Frontal cortex (tissue), 4 donors: ENCODE measurements at places on chromosomes 4 and X. TPM values are rescaled to one million over a fixed set of nuclear protein-coding genes. Genes with fewer than 3 reads are reported as not detected.

GPRASP2 gene
- 84.8 TPM for total RNA-seq

GAGE13 gene
- not detected for total RNA-seq

DNA sequence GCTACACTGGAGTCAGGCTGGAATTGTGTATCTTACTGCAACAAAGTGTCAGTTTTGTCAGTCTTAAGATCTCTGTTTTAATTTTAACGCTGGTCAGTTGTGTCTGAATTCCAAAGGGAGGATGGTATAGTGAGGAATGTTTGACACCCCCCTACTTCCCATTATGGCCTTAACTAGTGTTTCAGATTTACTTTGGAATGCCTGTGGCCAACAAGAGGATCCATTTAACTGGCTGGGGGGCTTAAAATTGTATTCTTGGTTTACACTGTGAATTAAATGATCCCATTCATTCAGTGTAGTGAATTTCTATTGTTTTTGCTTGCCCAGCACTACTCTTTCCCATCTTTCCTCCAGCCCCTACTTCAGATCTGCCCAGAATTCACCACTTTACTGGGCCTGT is 75.8 kb upstream of the IQCM start:
- no peak for DNase-seq

DNA sequence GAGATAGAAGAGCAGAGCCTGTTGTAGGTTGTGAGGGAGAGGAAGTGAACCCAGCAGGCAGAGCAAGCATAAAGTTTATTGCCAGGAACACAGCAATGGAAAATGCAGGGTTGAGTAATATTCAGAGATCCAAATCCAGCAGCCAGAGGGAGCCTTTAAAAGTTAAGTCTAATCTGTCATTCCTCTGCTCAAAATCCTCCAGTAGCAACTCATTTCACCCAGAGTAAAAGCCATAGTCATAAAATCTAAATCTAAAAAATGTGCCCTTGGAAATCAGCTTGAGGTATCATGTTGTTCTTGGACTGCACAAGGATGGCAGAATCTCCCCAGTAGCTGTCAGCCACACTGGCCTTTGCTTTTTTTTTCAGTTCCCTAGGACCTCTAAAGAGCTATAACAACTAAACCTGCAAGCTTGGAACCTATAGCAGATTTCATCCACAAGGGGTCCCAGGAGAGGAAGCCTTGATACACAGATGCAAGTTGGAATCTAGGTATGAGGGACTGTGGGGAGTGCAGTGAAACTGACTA is 62.9 kb upstream of the FRAS1 start:
- no peak for DNase-seq

GRCh38 chr4:62226082-62226481 is 1026.0 kb downstream of the ADGRL3 start:
- DNase-seq, result no peak

STS gene
- 2.9 TPM for total RNA-seq

GRCh38 chr4:89681219-89681618 is 155.7 kb downstream of the SNCA start:
- DNase-seq, result no peak

DNA sequence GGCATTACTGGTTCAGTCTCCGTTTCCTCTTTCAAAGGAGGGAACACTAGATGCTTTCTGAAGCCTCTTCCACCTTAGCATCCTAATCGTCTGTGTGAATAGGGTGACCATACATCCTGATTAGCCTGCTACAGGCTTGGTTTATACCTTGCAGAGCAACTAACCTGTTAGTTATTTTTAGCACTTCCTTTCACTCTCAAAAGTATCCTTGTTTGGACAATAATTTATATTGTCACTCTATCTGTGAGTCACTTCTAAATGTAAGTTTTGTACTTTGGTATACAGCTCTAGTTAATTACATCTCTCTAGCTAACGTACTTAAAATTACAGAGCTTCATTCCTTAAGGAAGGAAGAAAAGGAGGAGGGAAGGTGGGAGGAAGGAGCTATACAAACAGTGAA is 174.5 kb downstream of the GPC3 start:
- no peak for DNase-seq

DNA sequence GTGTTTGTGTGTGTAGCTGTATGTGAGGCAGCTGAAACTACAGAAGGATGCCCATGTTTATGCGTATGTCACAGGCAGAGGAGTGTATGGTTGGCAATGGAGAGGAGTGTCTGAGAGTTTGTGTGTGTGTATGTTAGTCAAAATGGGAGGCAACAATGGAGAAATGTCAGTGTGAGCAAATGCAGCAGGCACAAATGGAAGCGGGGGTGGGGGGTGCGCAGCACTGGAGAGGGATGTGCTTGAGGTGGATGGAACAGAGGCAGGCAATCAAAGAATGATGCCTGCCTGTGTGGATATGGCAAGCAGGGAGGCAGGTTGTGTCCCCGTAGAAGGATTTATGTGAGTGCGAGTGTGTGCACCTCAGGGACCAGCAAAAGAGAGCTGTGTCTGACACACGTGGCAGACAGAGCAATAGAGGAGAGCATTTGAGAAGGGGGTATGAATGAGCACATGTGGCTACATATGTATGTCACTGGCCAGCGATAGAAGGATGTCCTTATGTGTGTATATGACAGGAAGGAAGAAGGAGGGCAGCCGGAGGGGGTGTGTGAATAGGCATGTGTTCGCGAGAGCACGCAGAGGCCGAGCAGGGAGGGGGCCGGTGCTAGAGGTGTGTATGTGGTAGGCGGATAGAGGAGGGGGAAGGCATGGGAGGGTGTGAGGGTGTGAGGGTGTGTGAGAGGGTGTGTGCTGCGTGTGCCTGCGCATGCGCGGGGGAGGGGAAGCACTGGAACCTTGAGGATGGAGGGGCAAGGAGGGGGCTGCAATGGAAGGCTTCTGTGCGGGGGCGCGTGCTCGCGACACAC is 1.1 kb downstream of the PJA1 start:
- DNase-seq, result peak; percentile 33

DNA sequence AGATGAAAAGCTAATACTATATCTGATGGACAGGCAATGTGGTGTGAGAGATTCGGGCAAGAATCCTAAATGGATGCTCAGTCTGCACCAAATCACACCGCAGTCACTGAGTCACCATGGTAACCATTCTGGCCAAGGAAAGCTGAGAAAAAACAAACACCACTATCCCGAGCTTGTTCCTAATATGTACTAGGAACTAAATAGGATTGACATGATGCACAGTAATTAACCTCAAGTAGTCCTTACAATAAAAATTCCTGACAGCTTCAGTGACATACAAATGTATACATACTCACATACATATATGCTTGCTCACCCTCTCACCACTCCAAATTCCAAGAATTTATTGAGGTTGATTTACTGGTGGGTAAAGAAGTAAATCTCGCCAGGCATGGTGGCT is 1.1 kb upstream of the RAB40A start:
- DNase-seq, result no peak

HPSE gene
- total RNA-seq, result 0.82 TPM

- DNase-seq, result no peak
These were observed 82.3 kb upstream of the OGT start for GRCh38 chrX:71450433-71451106.

DNA sequence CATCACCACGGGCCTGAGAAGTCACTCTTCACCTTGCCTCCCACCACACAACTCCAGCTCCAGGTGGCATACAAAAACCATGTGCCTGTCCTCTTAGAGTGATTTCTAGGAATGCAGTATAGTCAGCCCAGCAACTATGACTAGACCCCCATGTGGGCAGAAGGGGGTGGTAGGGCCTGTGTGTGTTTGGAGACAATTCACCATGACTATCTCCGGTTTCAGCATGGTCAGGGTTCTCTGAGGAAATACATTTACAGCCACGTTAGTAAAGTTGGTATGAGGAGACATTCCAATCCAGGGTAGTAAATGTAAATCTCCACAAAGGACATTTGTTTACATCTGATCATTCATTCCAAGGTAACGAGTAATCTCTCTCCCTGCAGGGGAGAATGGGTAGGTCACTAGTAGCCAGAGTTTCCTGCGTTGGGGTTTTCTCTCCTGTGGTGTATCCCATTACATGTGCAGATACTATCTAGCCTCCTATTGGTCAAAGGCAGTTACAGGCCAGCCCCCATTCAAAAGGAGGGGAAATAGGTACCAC is 4.2 kb upstream of the MTMR1 start:
- no peak for DNase-seq

- DNase-seq, result no peak
These were observed 46.3 kb upstream of the HUWE1 start for GRCh38 chrX:53732797-53733196.

CRMP1 gene
- total RNA-seq, result 624 TPM

- DNase-seq, result no peak
These were observed 518.8 kb upstream of the FTHL17 start for GRCh38 chrX:31590581-31591114.

- no peak for DNase-seq
These were observed 185.5 kb upstream of the ANXA10 start for GRCh38 chr4:167906851-167907250.

- no peak for DNase-seq
These were observed 334.6 kb downstream of the PCDH10 start for GRCh38 chr4:133483600-133484246.

- DNase-seq, result no peak
These were observed 289.7 kb downstream of the DKK2 start for GRCh38 chr4:106746451-106746850.

GRCh38 chr4:38141808-38142500 is 181.8 kb downstream of the PTTG2 start:
- no peak for DNase-seq

- no peak for DNase-seq
These were observed 559 bp downstream of the SLC9A7 start for GRCh38 chrX:46758163-46758955.

DNA sequence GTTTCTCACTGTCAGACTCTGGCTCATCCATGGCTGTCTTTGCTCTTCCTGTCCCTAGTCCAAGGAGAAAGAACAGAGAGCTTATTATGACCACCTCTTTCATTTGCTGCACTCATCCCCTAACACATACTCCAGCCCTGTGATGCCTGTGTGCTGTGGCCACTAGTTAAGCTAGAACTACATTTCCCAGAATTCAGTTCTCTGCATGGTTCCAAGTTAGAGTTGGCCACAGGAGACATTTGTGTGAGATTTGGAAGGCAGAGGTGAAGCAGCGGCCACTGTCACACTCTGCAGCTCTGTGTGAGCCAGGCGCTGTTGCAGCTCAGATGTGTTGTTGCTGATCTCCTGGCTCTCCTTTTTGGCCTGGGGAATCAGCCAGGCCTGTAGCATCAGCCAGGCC is 188.2 kb upstream of the ATP6AP2 start:
- DNase-seq, result no peak

- no peak for DNase-seq
These were observed 38.8 kb downstream of the MAML3 start for GRCh38 chr4:140115140-140115539.

BEND4 gene
- 5.7 TPM for total RNA-seq

- DNase-seq, result no peak
These were observed 126.5 kb downstream of the ADGRA3 start for GRCh38 chr4:22389240-22389870.

- DNase-seq, result no peak
These were observed 28.6 kb downstream of the SULT1B1 start for GRCh38 chr4:69731847-69732246.

CFAP97 gene
- total RNA-seq, result 62.4 TPM

PDHA2 gene
- not detected for total RNA-seq

DNA sequence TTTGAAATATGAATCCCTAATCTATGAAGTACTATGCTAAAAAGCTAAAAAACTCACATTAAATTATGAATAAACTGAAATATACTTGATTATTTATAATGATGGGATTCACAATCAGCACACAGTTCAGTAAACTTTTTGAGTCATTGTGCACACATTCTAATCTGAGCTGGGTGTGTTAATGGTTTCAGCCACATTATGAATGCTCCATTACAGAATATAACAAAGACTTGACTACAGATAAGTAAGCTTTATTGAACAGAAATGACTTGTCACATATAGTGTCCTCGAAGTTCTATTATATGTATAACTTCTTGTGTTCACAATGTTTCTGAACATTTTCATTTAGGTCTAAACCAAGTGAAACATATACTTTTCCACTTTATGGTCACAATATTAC is 1649.9 kb upstream of the IGFBP7 start:
- DNase-seq, result no peak

LANCL3 gene
- 1.2 TPM for total RNA-seq

CD40LG gene
- total RNA-seq, result not detected

GRCh38 chrX:31658360-31658759 is 586.5 kb upstream of the FTHL17 start:
- DNase-seq, result no peak

LRP2BP gene
- 6.1 TPM for total RNA-seq

- no peak for DNase-seq
These were observed 241.9 kb downstream of the SLC39A8 start for GRCh38 chr4:102103368-102103767.

CYLC1 gene
- under 0.01 TPM for total RNA-seq

PCDH18 gene
- 30.6 TPM for total RNA-seq

CTAG2 gene
- total RNA-seq, result not detected

DNA sequence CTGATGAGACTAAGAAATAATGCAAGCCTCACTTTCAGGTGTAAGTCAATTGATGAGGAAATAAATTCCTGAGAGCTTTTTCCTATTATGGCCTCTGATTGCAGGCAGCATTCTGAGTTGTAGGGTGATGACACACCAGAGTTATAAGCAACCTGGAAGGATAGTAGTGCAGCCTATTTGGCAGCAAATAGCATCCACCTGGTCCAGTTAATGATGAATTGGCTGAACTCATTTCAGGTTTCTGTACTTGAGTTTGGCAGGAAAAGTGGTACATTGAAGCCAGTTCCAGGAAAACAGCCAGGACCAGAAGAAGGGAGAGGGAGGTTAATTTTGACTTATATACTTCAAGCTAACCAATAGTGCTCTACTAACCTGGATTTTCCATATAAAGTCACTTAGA is 316.8 kb downstream of the NAF1 start:
- DNase-seq, result no peak

BEND2 gene
- total RNA-seq, result not detected

DNA sequence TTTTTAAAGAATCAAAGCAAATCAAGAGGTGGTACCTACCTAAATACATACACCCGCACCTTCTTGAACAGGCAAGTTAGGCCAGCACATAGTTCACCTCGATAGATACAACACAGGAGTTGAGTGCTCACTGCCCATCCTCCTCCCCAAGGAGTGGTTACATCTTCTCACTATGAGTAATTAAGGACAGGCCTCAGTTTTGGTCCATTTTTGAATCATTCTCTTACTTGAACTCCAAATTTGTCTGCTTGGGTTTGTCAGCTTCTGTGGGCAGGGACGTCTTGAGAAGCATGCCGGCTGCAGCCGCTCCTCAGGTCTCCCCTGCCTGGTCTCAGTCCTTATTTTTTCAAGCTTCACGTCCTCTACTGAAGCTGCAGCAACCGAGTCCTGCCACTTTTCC is 190.6 kb upstream of the RBPJ start:
- no peak for DNase-seq

FAAH2 gene
- 3.3 TPM for total RNA-seq
